Activated T-cell treated with anti-CD3 and anti-CD28 coated beads, Interleukin-2, amount 50 U/mL, for 4 hours (primary cell): ENCODE measurements at places on chromosomes 7 and 10. TPM values are rescaled to one million over a fixed set of nuclear protein-coding genes. Genes with fewer than 3 reads are reported as not detected.

The SMNDC1 gene
- 56.6 TPM for total RNA-seq

DNA sequence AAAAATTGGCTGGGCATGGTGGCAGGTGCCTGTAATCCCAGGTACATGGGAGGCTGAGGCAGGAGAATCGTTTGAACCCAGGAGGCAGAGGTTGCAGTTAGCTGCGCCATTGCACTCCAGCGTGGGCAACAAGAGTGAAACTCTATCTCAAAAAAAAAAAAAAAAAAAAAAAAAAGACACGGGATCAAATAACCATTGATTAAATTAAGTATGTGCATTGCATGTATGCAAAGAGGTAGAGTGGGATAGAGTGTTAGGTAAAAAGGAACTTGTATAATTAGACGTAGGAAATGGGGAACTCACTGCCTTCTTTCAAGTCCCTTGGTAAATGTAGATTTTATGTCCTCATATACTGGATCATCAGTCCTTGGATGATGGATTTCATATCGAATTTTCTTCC, 13.1 kb downstream of the VCL start:
- no peak for DNase-seq

DNA sequence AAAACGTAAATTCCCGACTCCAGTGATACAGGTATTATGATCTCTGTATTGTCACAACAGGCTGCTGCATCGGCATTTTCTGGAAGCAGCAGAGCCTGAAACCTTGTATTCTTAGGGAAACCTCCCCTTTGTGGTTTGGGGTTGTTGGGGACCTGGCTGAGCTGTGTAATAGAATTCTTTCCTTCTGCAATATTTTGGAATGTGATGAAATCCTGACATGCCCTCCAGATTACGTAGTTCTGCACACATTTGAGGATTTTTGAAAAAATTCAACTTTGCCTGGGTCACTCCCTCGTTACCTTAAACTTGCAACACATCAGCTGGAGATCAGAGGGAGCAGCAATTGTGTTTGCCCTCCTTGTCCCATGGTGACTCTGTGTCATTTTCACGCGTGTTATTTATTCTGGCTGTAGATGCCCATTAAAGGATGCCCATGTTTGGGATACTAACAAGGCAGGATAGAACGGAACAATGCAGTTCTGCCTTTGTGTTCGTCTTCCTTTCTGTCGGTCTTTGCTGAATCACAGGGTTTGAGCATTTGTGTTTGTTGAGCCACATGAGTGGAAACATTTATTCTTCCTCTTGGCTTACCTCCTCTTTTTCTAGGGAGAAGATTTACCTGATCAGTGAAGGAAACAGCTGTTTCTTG, 181.7 kb downstream of the TCF7L2 start:
- DNase-seq, result no peak

DNA sequence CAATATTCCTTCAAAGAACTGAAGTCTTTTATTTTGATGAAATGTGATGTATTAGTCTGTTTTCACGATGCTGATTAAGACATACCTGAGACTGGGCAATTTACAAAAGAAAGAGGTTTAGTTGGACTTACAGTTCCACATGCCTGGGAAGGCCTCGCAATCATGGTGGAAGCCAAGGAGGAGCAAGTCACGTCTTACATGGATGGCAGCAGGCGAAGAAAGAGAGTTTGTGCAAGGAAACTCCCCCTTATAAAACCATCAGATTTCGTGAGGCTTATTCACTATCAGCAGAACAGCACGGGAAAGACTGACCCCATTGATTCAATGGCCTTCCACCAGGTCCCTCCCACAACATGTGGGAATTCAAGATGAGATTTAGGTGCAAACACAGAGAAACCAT, 750.3 kb upstream of the KCND2 start:
- DNase-seq, result no peak

The CHST12 gene
- 6.5 TPM for total RNA-seq

The C10orf120 gene
- total RNA-seq, result not detected

The OR2A1 gene
- total RNA-seq, result not detected
